ENCODE measurements at places on chromosomes 11 and 22.

- DNase-seq = no peak
These were observed 109.5 kb downstream of the TMPRSS5 start for GRCh38 chr11:113596658-113597057.

- peak; percentile 96 for DNase-seq
These were observed 102.4 kb upstream of the FSHB start for GRCh38 chr11:30128269-30128932.

DNA sequence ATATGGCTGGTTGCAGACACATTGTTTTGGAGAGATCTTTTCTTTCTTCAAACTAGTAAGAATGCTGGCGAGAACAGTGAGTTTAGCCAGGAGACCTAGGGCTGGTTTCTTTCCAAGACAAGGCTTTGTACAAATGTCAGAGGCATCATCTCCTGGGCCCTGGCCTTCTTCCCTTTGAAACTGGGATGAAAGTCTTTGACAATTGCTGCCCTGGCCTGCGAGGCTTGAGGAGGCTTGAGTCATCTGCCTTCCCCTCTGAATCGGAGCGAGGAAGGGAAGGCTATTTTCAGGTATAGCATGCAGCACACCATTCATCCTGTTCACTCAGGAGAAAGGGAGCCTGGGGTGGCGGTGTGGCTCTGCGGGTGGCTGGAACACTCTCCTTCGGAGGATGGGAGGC lies 21.5 kb upstream of the PARVG start:
- no peak for DNase-seq

DNA sequence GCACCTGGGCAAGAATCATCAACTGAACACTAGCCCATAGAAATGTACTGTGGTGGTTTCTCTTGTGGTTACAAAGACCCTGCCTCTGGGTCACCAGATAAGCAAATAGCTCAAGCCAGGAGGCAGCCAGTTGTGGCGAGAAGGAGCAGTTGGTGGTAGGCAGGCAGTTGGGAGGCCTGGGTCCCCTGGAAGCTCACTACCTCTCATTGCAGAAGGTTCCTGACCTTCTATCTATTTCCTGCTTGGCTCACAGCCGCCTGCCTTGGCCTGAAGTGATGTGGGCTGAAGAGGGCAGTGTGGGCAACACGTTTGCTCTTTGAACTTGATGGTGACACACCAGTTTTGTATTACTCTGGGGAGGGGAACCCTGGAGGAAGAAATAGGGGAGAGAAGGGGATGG lies 34.7 kb downstream of the NECTIN1 start:
- no peak for DNase-seq

DNA sequence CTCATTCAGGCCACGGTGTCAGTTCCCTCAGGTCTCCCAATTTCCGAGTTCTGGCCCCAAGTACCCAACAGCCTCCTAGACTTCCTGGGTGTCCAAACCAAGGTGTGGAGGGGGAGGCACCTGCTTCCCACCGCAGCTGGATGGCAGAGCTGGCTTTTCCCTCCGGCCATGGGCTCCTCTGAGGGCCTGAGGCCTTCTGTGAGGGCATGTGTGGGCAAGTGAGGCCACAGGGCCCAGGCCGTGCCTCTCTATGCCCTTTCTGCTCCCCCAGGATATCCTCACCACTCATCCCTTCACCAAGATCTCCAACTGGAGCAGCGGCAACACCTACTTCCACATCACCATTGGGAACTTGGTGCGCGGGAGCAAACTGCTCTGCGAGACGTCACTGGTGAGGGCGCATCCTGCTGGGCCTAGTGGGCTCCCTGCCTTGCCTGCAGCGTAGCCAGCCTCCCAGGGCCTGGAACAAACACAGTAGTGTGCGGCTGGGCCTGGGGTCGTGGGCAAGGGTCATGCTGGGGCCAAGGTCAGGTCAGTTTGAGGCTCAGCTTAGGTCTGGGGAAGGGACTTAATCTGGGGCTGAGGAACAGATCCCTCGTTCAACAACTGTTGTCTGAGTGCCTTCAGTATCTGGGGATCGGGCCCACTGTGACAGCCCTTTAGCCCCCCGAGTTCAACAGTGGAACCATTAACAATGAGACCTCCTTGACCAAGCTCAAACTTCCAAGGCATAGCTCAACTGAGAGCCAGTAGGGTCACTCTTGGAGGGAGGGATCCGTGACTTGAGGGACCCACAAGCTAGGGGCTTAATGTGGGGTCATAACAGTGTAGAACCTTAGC lies 85.8 kb downstream of the MYO7A start:
- no peak for DNase-seq

GRCh38 chr11:69638941-69639681 lies 1.8 kb upstream of the CCND1 start:
- DNase-seq = peak; percentile 96

GRCh38 chr11:74634537-74634936 lies 42.2 kb downstream of the POLD3 start:
- DNase-seq = peak; percentile 65

- DNase-seq = no peak
These were observed 14.0 kb upstream of the TP53I11 start for GRCh38 chr11:44964526-44965209.

DNA sequence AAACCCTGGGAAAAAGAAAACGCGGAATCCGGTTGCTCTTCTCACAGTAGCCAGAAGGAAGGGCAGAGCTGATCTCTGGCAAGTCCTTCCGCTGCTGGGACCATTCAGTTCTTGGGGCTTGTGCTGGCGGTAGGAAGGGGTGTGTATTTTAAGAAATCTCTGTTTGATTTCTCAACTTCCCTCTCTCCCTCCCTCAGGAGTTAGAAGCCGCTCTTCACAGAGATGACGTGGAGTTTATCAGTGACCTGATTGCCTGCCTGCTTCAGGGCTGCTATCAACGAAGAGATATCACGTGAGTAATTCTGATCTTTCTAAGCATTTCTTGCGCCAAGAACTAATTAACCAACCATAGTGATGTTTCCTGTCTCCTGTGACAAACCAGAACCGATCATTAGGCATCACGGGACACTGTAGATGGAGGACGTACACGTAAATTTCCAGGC lies 85.9 kb upstream of the SLC25A18 start:
- DNase-seq = no peak

DNA sequence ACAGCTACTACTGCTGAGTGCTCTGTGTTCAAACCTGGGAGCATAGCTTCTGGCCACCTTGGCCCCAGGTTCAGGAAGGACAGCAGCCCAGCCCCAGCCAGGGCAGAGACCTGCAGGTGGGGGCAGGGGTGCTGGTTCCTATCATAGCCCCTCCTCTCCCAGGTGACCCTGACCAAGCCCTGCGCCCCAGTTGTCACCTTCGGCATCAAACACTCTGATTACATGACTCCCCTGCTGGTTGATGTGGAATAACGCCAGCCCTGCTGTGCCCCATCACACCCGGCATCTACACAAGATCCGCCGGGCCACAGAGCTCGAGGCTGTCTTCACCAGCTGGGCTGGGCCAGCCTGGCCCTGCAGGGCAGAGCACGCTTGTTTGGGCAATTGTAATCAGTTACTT lies 6.9 kb downstream of the SCGB1C1 start:
- DNase-seq = no peak

DNA sequence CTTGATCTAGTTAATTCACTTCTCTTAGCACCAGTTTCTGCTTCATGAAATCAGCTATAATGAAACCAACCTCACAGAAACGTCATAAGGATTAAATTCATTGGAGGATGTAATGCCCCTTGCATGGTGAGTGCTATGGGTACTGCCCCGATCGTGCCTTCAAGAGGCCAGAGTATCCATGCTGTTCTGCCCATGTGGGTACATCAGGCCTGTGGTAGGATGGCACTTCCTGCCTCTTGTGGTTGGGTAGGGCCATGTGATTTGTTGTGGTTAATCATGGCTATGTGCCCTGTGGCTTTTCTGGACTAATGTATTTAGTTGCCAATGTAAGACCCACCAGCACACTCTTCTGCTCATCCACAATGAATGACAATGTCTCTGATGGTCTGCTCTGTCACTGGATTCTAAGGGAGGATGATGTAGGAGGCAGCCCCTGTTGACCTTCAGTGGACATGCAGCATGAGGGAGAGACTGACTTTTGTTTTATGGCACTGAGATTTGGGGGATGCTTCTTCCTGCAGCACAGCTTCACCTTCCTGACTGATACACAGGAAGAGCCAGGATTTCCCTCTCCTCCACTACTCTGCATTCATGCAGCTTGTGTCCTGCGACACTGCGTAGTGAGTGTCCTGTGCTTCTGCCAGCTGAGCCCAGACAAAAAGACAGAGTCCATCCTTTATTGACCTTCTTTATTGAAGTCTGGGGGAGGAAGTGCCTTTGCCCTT lies 66.2 kb downstream of the DHCR7 start:
- no peak for DNase-seq

GRCh38 chr22:17119481-17120202 lies 1.5 kb downstream of the TMEM121B start:
- no peak for DNase-seq

- DNase-seq = no peak
These were observed 4.8 kb downstream of the KIAA0930 start for GRCh38 chr22:45235851-45236342.

- DNase-seq = peak; percentile 90
These were observed 50.3 kb downstream of the TEAD1 start for GRCh38 chr11:12724301-12725054.

DNA sequence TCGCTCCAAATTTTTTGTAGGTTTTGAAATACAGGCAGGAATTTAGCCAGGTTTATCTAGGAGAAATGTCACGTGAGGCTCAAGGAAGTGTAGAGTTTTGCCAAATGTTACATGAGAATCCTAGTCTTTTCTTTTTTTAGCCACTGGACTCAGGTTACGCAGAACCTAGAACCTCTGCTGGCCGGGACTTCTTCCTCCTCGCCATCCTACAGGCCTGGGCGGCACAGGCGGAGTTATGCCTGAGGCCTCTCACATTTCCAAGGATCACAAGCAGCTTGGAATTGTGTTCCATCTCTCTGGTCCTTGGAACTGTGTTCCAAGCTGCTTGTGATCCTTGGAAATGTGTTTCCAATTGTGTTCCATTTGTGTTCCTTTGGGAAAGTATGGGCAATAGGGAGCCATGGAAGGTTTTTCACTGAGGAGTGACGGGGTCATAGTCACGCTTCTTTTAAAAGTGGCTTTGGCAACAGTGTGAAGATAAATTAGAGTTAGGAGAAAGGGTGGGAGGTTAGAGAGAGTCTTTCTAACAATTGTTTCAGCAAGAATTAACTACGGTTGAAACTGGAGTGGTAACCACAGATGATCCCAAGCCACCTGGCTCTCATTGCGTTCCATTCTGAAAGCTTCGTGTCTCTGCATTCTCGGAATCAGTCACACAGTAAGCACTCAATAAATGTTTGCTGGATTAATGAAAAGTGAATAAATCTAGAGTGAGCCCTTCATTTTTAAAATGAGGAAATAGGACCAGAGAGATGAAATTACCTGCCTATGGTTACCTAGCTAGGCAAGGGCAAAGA lies 12.5 kb upstream of the POU2AF1 start:
- DNase-seq = no peak

- DNase-seq = no peak
These were observed 69.1 kb upstream of the APOA1 start for GRCh38 chr11:116906479-116906878.

GRCh38 chr11:3802011-3802790 lies 4.8 kb upstream of the NUP98 start:
- peak; percentile 67 for DNase-seq

DNA sequence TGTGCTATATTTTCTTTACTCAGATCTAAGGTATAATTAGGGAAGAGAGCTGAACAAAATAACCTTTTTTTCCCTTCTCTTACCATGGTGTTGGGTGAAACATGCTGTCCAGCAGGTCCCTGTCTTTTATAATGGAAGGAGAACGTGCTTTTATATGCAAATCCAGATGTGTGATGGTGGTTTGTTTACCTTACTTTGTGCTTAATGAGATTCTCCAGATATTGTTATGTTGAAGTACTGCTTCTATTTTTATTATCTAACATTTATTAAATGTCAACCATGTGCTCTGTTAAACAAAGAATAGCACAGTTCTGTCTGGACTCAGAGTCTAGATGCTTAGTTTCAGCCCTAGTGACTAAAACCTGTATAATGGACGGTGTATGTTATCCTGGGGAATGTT lies 10.1 kb upstream of the GRIK4 start:
- DNase-seq = no peak

DNA sequence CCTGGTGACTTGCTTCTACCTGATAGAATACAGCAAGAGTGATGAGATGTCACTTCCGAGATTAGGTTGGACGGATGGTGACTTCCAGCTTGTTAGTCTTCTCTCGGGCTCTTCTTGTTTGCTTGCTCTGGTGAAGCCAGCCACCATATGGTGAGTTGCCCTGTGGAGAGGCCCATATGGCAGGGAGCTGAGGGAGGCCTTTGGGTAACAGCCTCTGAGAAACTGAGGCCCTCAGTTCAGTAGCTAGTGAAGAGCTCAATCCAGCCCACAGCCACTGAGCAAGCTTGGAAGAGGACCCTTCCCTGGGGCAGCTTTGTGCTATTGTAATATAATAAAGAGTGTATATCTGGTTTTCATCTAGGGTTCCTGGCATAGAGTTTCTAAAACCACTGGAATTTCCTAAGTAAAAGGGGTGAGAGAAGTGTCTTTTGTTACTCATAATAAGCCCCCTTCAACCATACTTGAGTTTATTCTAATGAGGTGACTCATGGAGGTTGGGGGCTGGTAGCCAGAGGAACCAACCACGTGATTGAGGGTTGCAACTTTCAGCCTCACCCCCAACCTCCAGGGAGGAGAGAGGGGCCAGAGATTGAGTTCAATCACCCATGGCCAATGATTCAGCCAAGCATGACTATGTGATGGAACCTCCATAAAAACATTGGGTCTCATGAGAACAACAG lies 8.0 kb upstream of the TPCN2 start:
- peak; percentile 97 for DNase-seq

- no peak for DNase-seq
These were observed 85.1 kb downstream of the MYO7A start for GRCh38 chr11:77213029-77213579.

DNA sequence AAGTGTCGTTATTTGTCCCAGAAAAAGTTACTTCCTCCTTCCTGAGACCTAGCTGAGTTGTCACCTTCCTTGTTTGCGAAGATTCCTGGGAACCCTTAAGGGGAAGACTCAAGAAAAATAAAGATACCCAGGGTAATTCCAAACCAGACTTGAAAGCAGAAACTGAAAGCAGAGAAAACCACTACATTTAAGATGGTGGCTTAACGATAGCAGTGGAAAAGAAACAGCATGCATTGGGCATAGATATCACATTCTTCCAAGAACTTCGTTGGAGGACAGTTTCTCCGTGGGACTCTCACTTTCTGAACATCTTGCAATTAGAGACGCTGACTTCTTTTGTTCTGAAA lies 89.1 kb downstream of the FAM76B start:
- no peak for DNase-seq

- DNase-seq = no peak
These were observed 3.3 kb downstream of the RPLP2 start for GRCh38 chr11:813072-813455.

DNA sequence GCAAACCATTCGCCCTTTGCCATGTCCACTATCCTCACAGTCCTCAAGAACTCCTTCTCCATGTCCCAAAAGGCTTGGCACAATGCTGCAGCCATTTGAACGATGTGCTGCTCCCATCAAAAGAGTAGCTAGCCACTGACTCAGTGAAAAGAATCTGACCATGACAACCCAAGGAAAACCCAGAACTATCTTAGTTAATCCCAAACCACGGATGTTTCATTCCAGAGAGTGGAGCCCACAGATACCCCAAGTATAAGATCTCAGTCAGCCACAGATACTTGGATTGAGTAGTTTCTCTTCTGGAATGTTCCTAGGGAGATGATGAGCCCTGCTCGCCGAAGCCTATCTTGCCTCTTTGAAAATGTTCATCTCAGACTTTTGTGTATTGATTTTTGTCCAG lies 176.9 kb downstream of the NAV2 start:
- DNase-seq = peak; percentile 80

- no peak for DNase-seq
These were observed at the start of gene NEFH for GRCh38 chr22:29479417-29480261. NEFH (plus strand) TSS chr22:29480218; CDS start chr22:29480263, 45 bp downstream.

GRCh38 chr11:8867035-8867434 lies 44.0 kb upstream of the AKIP1 start:
- DNase-seq = no peak
